ENCODE measurements at places on chromosomes 3 and 15.

DNA sequence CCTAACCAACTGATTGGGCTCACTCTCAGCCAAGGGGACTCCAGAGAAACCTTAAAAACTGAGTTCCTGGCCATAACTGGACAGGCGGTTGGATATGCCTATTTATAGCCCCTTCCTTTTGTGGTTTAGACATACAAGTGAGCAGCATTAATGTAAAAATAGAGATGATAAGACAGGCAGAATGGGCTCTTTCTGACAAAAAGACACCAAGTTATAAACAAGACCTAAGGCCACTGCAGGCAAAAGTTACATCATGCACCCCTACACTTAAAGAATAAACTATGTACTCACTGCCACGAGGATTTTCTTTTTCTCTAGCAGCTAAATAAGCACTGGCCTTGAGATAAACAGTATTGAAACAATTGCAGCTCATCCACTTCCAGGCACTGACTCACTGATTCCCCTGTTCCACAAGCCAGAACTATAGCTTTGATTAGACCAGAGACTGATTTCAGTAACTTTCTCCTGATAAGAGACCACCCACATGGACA, 30.1 kb downstream of the SUCNR1 start:
- no peak for DNase-seq

GRCh38 chr3:58725326-58725853, 58.8 kb upstream of the FAM3D start:
- no peak for DNase-seq

DNA sequence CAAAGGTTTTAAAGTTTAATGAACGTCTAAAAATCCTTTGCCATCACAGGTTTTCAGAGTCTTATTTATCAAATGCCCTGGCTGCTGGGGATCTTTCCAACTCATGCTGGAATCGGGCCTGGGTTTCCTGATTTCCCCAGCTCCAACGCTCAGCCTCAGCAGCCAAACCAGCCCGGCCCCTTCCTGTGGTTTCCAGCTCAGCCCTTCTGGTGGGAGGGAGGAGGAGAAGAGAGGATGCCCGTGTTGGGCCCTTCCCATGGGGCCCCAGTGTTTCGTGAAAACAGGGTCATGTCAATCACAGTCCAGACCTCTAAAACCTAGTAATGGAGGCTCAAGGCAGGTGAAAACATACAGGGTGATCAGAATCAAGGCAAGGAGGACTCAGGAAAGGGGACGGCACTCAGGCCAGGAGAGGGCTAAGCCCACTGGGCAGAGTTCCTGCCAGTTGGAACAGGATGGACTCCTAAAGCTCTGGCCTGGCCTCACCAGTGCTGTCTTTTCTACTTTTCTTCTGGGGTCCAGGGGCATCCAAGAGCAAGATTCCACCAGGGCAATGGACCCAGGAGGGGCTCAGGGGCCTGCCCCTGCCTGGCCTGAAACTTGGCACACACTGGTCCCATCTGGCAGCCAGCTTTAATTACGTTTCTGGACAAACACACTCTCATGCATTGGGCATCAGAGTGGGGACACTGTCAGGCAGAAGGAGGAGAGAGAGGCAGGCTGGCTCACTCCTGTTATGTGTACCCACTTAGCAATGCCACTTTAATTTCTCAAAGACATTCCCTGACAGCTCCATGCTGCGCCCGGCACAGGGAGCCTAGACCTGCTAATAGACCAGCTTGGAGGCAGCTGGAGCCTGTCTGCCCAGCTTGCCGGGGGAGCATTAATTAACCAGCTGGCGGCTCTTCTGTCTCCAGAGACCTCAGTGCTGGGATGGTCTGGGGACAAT, 194.6 kb downstream of the FAM43A start:
- no peak for DNase-seq

DNA sequence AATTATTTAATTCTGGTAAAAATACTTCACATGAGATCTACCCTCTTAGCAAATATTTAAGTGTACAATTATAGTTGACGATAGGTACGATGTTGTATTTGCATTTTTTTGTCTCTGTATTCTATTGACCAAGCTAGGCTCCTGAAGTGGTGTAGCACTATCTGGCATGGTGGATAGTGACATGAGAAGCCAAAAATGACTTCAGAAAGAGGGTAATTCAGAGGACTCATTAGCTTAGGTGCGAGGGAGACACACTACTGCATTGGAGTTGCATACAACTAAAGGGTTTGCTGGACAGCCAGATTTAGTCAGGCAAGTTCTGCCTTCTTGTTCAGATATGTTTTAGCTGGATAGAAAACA, 50.6 kb downstream of the KBTBD8 start:
- DNase-seq = no peak

- DNase-seq = no peak
Measured at GRCh38 chr3:151276038-151276686, 2.2 kb downstream of the P2RY14 start.

DNA sequence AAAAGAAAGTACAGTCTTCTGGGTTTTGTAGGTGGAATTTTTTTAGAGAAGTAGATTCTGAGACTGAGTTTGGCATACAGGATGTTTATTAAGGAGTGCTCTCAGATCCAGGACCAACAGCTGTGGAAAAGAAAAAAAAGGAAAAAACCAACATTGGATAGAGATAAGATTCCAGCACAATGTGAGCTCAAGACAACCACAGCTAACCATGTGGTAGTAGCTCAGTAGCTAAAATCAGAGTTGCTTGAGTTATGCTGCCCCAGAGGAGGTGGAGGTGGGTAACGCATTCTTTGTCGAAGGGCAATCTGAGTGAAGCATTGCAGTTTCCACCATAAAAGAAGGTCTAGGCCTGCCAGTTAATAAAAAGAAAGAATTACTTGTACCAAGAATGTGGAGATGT, 904.3 kb downstream of the NSUN3 start:
- no peak for DNase-seq

DNA sequence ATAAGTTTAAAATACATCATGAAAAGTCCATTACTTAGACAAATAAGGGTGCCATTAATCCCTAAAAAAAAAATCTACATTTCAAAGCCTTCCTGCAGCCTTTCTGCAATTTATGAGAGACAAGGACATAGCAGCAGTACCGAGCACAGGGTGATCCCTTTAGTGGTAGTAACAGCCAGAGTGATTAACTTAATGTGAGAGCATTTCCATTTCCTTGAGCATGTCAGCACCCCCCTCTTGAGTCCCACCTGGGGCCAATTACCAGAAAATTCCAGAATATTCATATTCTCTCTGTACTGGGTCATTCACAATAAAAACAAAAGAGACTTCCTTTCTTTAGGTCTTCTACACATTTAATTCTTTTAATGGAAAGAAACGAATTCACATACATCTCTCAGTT, 546.9 kb upstream of the CCDC54 start:
- no peak for DNase-seq

DNA sequence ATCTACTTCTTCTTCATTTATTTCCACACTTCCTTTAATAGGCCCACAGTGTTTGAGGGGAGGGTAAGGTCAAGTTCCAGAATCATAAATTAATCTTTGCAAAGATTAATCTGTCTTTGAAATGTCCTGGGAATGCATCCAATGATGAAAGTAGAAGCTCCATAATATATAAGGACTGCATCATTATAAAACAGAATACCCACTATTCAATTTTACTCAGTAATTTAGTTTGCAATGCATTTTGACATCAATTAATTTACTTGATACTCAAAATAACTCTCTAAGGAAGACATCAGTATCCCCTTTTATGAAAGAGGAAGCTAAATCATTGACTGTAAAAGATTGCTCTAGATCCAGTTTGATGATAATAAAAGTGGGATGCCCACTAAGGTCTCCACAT, 777.2 kb downstream of the GRM7 start:
- DNase-seq = no peak

GRCh38 chr15:99127773-99128172, 22.9 kb downstream of the SYNM start:
- DNase-seq = no peak

GRCh38 chr3:43895573-43895972, 204.8 kb downstream of the ABHD5 start:
- no peak for DNase-seq

DNA sequence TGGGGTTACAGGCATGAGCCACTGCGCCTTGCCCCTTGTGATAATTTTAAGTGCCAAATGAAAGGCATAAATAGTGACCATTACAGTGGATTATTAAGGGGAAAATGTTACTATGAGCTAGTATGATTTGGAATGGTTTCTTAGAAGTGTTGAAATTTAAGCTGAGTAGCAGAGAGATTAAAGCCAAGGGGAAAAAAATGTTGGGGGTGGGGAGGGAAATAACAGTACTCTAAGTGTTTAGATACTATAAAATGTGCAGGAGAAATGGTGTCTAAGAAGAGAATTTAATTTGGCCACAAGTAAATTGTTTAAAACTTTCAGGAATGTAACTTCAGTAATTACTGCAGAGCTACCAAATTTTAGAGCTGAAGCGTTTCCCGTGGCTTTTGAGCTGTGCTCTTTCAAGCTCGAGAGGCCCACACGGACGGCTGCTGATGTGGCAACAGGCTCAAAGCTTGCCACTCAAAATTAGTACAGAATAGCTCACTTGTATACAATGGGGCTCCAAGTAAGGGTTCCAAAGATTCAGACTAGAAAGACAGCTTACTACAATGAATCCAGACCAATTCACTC, 23.9 kb upstream of the SLC12A8 start:
- DNase-seq = no peak

GRCh38 chr3:155984791-155985417, 114.5 kb downstream of the GMPS start:
- no peak for DNase-seq

DNA sequence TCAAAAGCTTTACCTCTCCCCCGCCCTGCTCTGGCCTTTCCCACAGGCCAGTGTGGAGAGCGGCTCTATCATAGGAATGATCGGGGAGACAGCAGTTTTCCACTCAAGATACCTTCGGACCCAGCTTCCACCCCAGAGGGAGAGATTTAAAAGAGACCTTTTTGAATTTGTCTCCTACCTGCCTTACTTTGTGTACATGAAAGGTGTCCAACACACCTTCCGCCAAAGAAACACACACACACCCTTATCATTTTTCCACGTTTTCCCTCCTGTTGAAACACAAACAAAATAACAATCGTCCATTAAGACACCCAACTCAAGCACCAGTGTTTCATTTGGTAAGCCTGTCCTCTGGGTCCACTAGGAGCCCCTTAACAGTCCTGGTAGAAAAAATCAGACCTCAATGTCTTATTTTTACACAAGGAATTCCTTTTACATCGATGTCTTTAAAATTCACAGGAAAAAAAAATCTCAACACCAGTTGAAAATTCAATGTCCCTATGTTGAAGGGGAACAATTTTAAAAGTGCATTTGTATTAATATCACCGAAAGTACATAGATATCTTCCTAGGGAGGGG, 4.0 kb downstream of the HES1 start:
- DNase-seq = no peak

- DNase-seq = no peak
Measured at GRCh38 chr3:150472421-150472820, 64.3 kb downstream of the TSC22D2 start.

GRCh38 chr15:78085928-78086327, 6.4 kb upstream of the SH2D7 start:
- DNase-seq = no peak

GRCh38 chr3:175336406-175337133, 477.4 kb downstream of the NAALADL2 start:
- no peak for DNase-seq

GRCh38 chr3:128875556-128876120, 3.8 kb upstream of the ACAD9 start:
- peak; percentile 76 for DNase-seq

GRCh38 chr3:78632925-78633553, 1134.8 kb downstream of the ROBO1 start:
- DNase-seq = no peak

DNA sequence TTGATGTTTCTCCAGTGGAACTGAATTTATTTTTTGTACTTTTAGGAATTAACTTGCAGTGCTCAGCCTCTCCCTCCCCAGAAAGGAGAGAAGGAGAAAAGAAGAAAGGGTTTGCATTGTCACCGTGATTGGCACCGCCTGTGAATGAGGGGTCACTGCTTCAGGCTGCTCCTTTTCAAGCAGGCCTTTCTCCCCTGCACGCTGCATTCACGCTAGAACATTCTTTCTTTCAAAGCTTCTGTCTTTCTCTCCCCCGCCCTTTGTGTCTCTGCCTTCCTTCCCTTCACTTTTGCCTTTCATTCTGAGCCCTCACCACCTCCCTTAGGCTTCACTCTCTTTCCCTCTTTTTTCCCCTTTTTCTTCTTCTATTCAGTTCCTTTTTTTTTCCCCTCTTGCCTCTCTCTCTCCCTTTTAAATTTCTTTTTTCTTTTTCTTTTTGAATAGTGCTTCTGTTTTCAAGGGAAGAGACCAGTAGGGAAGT, 42.4 kb downstream of the ZNF710 start:
- DNase-seq = no peak

GRCh38 chr3:10006762-10007090, 19.5 kb upstream of the FANCD2 start:
- no peak for DNase-seq

GRCh38 chr15:67253549-67254237, 768 bp downstream of the AAGAB start:
- DNase-seq = peak; percentile 10

GRCh38 chr3:20400686-20401085, 214.7 kb upstream of the SGO1 start:
- DNase-seq = no peak

DNA sequence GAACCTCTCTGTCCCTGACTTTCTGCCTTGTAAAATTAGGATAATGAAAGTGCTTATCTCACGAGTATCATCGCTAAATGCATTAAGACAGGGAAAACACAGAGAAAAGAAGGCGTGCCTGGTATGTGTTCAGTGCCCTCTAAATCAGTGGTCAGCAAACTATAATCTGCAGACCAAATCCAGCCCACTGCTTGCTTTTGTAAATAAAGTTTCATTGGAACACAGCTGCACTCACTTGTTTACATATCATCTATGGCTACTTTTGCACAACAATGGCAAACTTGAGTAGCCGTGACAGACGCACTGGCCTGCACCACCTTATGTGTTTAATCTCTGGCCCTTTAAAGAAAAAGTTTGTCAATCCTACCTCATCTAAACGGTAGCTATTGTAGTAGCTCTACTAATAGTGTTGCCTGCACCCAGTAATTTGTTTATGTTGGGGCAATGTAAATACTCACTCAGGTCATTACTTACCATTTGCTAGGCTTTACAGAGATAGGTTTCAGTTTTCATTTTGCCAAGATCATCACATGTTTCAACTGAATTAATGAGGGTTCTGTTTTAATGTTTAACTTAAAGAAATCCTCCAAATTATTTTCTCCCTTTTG, 229.4 kb downstream of the FEZF2 start:
- no peak for DNase-seq

DNA sequence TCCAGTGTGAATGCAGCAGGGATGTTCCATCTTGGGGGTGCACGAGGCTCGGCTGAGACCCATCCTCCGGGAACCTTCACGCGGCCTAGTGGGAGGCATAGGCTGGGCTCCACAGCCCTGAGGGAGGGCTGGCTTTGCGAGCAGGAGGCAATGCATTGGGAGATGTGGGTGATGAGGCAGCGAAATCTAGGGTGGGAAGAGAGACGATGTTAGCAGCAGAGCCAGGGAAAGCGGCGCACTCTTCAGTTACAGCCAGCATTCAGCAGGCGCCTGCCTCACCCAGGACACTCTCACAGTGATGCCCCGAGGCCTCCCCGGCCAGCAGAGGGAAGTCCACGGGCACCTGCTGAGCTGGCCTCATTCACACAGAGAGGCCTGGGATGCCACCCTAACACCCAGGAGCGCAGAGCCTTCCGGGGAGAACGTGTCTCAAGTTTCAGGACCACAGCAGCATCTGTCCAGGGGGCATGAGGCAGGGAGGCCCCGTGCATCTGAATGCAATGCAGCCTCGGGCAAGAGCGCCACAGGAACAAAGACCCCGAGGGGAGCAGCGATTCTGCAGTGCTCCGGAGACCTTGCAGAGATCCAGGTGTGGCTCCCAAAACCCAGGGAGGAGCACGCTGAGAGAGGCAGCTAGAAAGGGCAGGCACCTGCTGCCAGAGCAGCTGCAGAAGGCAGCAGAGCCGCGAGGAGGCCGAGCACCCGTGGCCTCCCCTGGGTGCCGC, 102.4 kb downstream of the NUP210 start:
- no peak for DNase-seq

Measured in CD4-positive, alpha-beta T cell treated with Interleukin-17A for 4 hours (primary cell).